ENCODE measurements at places on chromosomes 16 and 17.

GRCh38 chr17:18362698-18363100 is 651 bp downstream of the SHMT1 start:
- DNase-seq = peak; percentile 2

DNA sequence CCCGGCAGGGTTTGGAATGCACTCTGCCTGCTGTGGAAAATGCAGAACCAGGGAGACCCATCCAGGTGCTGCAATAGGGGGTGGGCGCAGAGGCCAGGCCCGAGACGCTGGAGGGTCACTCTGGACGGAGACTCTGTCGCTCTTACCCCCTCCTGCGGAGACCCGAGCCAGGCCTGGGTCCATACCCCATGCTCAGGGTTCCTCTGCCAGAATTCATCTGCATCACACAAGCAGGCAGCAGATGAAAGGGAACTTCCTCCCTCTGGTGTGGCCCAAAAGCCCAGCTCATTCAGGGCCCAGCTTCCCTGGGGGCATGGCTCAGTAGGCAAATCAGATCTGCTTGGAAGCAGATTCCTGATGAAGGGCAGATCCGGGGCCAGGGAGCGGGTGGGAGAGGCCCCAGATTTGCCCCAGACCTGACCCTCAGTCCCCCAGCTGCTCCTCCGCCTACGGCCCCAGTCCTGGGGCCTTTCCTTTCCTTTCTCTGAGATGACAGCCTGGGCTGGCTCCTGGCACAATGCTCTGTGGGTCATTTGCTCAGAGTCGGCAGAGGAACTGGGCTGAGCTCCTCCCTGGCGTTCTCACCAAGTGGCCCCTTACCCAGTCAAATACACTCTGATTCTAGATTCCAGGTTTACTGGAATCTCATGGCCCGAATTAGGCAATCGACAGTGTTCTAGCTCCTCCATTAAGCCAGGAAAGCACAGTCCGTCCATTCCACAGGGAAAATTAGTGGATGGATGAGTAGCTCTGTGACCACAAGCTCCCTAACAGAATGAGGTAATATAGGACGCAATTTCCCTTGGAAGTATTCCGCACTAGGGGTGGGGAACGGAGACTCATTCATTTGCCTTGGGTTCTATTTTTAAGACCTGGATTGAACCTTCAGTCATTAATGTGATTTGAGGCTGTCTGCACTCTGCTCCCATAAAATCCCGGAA is 19.1 kb upstream of the RASD1 start:
- peak; percentile 55 for DNase-seq

DNA sequence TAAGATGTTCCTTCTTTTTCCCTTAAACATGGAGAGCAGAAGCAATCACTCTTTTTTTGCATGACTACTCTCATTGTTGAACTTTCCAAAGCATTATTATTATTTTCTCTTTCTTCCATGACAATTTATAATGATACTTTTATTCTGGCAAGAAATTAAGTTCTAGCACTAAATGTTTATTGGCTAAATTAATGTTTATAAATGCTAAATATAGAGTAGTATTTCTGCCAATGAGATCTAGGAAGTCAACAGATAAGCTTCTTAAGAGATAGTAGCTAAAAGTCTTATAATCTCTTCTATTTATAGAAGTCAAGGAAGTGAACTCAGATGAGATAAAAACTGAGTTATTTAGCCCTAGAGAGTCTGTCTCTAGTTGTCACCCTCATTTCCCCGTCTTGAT is 920.1 kb downstream of the KCNJ2 start:
- DNase-seq = no peak

- DNase-seq = no peak
Observed at GRCh38 chr17:76582660-76583059, 3.0 kb downstream of the ST6GALNAC2 start.

DNA sequence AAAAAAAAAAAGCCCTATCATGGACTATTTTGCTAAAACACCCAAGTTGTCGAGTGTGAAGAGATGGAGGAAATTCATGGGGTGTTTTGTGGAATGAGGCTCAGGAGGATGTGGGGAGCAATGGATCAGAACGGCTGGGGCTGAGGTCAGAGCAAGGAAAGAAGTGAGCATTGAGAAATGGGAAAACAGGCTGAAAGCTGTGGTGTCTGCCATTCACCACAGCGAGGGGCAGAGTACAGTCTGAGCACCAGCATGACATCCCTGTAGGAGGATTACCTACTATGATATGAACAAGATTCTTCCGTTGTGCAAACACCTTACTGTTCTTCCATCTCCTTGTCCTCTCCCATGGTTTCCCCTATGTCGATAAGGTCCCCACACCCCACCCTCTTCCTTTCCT is 193.1 kb downstream of the TMEM114 start:
- DNase-seq = no peak
